ENCODE measurements at places on chromosomes 4 and X. TPM values are rescaled to one million over a fixed set of nuclear protein-coding genes. Genes with fewer than 3 reads are reported as not detected.

- no peak for DNase-seq
- H3K36me3 ChIP-seq: no peaks in the 10 kb centered on the region
- no peaks in the 10 kb centered on the region for H3K4me1 ChIP-seq
- H3K27ac ChIP-seq: no peak overlapping the region
These were observed 15.8 kb upstream of the SRD5A3 start for GRCh38 chr4:55330241-55330640.

DNA sequence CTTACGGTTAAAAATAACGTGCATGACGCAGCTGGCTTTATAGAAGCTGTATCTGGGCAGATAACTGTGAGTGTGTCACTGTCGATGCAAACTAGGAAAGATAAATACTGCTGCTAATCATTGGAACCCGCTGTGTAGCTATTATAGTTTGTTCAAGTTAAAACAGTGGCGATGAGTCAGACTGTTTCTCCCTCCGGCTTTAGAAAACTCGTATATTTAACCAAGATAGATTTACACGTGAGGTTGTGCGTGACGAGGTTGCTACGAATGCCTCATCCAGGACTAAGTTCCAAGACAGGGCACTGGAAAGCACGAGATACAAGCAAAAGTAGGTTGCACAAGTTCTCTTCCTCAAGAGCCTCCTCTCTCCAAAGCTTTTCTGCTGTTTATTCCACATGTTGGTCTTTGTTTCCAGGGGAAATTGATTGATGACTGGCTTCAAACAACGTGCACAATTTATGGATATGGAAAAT lies 270.7 kb downstream of the FBXW7 start:
- no peaks in the 10 kb centered on the region for H3K4me1 ChIP-seq
- DNase-seq: no peak
- no peaks in the 10 kb centered on the region for H3K27me3 ChIP-seq
- no peak overlapping the region for H3K4me3 ChIP-seq
- no peak overlapping the region for H3K27ac ChIP-seq
- no peaks in the 10 kb centered on the region for H3K36me3 ChIP-seq

The NEUROG2 gene
- not detected for total RNA-seq

The RBMXL3 gene
- total RNA-seq: not detected

The LAMP2 gene
- total RNA-seq: 70.0 TPM

All from gastrocnemius medialis (tissue), 4 donors.